ENCODE measurements at places on chromosomes 2 and 18.

- no peak for DNase-seq
Observed at GRCh38 chr2:112841295-112842044, 4.9 kb upstream of the IL1B start.

DNA sequence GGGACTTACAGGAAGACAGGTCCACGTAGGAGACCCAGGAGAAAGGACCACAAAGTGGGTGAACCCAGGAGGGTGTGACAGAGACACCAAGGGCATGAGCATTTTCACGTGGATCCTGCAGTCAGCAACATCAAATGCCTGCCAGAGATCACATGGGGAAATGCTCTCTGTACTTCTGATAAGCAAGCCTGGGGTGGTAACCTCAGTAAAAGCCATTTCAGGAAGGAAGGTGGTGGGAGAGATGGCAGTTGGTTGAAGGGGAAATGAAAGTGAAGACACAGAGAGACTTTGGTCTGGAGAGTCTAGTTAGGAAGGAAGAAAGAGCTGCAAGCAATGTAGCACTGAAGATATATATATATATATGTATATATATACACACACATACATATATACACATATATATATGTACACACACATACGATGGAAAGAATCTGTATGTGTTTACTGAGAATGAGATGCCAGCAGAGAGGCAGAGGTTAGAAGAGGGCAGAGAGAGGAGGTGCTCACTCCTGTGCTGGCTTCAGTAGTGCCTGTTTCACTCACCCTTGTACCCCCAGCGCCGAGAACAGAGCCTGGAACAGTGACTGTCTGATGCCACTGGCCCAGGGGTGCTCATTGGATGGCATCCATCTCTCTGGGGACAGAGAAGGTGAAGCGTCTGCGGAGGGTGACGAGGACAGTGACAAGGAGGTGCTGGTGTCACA lies 314.9 kb downstream of the AFF3 start:
- DNase-seq: no peak

- DNase-seq: peak; percentile 61
Observed at GRCh38 chr2:65420712-65421431, 11.5 kb downstream of the SPRED2 start.

DNA sequence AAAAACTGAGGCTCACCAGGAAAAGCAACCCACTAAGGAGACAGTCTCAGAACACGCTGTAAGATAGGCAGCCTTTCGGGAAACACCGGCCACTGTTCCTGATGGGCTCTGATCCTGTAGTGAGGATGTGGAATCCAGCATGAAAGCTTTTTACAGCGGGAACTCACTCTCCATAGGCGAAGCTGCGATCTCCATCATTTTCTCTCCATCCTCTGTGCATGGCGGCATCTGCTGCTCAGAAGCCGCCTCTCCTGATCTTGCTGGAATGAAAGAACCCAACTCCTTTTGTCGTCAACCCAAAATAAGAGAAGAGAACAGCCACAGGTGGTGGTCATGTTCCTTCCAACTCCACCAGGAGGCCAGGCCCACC lies 49.9 kb downstream of the TMEM18 start:
- no peak for DNase-seq

DNA sequence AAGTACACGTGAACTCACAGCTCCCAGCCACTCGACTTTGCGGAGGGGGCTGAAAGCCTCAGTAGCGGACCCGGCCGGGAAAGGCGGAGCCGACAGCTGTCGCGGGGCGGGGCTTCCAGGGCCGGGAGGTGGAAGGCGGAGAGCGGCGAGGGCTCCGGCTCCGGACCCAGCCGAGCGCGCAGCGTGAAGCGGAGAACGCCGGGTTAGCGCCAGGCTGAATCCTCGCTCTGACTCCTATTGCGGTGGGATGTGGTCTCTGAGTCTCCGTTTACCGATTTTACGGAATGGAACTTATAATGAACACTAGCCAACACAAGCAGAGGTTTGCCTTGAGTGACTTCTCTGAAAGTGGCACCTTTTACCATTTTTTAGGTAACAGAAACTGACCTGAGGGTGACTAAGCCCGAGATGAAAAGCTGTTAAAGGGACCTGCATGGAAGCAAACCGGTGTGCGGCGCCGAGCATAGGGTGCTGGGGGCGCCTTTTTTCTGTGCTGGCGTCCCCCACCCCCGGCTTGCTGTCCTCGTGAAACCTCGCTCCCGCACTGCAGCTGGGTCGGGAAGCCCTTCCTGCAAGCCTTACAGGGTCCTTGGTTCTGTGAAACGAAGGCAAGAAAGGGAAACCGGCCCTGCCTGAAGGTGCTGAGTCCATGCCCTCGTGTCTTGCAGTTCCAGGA lies 72.9 kb downstream of the EN1 start:
- peak; percentile 62 for DNase-seq

- no peak for DNase-seq
Observed at GRCh38 chr2:224038830-224039079, 331 bp downstream of the SERPINE2 start.

DNA sequence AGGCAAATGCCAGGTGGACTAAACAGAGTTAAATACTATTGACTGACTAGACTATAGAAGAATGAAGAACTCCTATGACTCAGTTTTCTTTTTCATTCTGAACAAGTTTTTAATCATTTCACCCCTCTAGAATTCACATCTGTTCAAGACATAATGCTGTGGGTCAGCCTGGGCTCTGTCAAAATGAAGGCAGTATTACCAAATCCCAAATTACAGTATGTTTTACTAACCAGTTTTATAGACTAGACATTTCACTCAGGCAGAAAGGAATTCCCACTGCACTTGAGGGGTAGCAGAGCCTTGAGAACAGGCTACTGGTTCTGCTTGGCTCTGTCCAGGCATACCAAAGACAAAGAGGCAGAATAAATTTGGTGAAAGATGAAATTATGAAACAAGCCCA lies 511.7 kb downstream of the EPHA4 start:
- DNase-seq: no peak

- DNase-seq: peak; percentile 84
Observed at GRCh38 chr2:172404824-172405223, 22.6 kb upstream of the ITGA6 start.

DNA sequence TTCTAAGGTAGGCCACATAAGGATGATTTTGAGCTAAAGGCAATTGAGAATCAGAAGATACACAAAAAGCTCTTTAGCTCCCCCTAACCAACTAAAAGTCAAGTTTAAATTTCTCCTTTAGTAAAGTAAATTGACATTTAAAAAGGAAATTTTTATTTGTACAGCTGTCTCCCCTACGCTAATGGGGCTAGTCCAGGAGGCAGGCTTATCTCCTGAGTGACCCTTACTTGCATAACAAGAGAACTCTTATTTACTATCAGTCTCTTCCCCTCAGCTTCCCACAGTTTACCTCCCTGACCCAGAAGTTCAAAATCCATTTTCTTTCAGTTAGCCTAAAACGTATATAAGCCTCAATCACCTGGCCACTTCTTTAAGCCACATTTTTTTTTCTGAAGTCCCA lies 1002.8 kb upstream of the NRXN1 start:
- no peak for DNase-seq

GRCh38 chr2:226877491-226877890 lies 41.6 kb downstream of the RHBDD1 start:
- DNase-seq: no peak

- DNase-seq: peak; percentile 74
Observed at GRCh38 chr2:173658946-173659371, 304.3 kb downstream of the CDCA7 start.

- DNase-seq: peak; percentile 73
Observed at GRCh38 chr2:7971841-7972240, 710.0 kb upstream of the ID2 start.

DNA sequence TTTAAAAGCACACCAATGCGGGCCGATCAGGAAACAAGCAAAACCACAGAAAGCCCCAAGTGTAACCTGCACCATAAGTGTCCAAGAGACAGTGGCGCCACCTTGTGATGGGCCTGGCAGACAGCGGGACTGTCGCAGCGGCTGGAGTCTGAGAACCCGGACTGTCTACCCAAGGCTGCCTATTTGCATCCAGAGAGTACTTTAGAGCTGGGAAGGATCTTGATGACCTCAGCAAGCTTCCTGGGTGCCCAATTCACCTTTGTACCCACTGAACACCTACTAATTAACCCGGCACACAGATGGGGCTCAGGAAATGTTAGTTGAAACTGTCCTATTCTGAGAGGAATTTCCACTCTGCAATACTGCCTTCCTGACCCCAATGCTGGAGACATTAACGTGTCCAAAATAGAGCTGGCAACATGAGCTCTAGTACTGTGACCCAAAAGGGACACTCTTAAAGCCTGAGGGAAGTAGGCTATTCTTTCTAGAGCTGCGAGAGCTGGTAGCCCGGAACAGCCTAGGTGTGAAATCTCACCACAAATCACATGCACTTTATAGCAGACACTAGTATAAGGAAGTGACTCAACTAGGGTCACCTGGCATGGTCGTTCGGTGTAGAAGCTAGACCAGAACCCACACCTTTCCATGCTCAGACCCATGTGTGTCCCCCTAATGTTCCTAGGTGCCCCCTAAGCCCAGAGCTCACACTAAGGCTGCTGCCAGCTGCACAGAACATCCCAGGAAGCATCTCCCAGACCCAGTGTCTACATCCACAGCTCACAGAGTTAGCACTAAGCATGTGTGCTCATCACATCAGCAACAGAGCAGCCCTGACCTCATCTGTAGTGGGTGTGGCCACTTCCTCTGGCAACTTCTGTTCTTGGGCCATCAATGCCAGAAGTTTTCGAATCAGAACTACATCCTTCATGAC lies 25.4 kb downstream of the POLR1A start:
- peak; percentile 68 for DNase-seq

GRCh38 chr2:204933735-204934374 lies 388.6 kb downstream of the PARD3B start:
- no peak for DNase-seq

DNA sequence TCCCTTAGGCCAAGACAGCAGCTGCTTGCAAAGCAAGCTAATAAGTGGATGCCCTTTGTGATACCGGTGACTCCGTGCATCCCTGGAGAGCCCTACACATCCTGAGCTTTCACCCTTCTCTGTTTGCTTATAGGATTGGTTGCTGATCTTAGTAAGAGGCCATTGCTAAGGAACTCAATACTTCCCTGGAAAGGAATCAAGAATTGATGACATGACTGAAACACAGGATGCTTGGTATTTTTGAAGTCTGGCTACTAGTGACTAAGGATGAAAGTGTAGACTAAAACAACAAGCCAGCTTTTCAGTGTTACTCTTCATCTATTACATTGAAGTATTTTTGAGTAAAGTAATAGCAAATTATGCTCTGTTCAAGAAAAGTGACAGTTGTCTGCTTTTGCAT lies 123.0 kb upstream of the SERPINE2 start:
- peak; percentile 94 for DNase-seq

- DNase-seq: no peak
Observed at GRCh38 chr2:79259296-79259695, 99.7 kb upstream of the REG3A start.

- DNase-seq: no peak
Observed at GRCh38 chr18:3760741-3761140, 310.8 kb downstream of the TGIF1 start.

GRCh38 chr2:219009294-219009693 lies 16.1 kb upstream of the CRYBA2 start:
- no peak for DNase-seq

- no peak for DNase-seq
Observed at GRCh38 chr2:120976501-120977307, 241.0 kb downstream of the GLI2 start.

DNA sequence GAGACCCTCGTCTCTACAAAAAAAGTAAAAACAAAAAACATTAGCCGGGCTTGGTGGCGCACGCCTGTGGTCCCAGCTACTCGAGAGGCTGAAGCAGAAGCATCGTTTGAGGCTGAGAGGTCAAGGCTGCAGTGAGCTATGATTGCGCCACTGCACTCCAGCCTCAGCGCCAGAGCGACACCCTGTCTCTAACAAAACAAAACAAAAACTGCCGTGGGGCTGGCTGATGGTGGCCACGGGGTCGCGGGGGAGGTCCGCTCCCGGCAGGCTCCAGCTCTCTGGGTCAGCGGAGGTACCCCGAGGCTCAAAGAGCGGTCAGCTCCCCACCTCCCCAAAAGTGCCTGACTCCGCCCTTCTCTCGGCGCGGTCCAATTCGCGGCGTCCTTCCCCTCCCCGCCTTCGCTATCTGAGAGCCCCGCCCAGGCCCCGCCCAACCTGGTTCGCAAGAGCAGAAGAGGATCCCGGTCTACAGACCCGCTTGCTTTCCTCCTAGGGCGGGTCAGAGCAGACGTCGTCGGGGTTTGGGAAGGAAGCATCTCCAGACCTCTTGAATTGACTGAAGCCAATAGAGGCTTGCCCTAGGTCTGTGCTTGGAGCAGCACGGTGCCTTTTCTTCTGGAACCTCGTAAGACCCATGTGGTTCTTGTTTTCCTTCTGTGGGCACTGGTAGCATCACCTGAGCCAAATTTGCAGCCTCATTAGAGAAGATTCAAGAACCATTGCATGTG lies 7.8 kb downstream of the RAX start:
- DNase-seq: no peak

DNA sequence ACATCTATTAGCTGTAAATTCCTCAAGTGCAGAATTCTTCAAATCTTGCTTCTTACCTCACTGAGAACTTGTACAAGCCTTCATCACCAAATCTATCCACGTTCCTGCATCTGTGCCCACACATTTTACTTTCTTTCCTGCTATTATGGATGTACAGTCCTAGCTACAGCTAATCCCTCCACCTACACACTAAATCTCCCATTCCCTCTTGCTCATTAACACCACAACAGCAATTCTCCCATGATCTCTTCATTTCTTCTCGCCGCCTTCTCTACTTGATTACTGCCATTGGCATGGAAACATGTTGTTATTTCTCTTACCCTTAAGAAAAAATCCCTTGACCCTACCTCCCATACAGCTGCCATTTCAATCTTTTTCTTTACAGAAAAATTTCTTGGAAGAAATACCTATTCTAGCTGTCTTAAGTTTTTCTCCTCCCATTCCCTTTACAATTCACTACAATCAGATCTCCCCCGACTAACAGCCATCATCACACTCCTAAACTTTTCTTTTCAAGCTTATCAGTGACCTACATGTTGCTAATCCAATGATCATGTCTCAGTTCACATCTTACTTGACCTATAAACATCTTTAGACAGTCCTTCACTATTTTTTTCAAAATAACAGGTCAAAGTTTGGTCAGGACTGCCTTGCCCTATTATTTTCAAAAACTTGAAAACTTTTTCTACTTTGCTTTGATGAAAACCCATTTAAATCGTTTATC lies 41.0 kb downstream of the ROCK2 start:
- no peak for DNase-seq

- DNase-seq: no peak
Observed at GRCh38 chr2:19775315-19775714, 126.5 kb downstream of the TTC32 start.

Data from fibroblast of skin of back (primary cell).